Cardiac muscle cell (in vitro differentiated cells and primary cell): ENCODE measurements at places on chromosomes 3 and 15.

DNA sequence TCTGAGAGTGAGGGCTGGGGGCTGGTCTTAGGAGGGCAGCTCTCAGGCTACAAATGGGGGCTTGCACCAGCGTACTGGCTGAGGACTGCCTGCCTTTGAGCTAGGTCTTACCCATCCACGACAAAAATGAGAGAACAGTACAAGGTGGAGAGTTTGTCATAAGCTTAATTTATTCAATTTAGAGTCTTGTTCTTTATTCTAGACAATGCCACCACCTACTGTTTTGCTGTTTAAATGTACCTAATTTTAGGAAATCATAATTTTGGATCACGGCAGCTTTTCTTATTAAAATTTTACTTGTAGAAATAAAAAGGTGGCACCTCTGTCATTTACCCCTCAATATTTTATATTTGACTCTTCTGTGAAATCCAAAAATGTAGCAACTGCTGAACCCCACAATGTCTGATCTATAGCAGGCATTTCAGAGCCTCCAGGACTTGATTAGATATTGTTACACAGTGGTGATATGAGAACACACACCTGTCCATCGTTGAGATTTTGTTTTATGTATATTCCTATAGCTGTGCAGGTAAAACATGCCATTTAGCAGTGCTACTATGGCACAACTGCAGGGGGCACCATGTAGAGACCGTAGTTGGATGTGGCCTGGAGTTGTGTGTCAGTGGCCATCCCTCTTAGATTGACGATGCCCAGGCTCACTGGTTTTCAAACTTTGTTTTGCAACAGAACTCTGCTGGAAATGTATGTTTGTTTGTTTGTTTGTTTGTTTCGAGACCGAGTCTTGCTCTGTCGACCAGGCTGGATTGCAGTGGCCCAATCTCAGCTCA lies 88.6 kb downstream of the SLCO3A1 start:
- no peak for DNase-seq

GRCh38 chr3:23276913-23277658 lies 74.0 kb downstream of the UBE2E2 start:
- DNase-seq: no peak

GRCh38 chr15:99282586-99282985 lies 31.3 kb downstream of the LRRC28 start:
- no peak for DNase-seq

DNA sequence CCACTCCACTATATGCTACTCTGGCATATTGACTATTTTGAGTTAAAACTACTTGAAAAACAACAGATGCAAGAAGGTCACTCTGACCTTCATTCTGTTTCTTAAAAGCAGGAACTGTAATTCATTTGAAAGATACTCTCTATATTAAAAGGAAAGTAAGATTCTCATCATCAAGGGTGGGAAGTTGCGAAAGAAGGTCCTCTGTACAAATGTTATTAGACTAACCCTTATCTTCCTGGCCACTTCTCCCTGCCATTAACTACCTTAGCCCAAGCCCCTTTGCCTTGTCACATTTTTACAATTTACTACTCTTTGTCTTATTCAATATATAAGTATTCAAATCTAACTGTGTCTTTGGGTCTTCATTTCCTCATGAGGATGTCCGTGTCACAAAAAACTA lies 16.1 kb downstream of the SIDT1 start:
- no peak for DNase-seq

- DNase-seq: no peak
These were observed 20.8 kb downstream of the NBEAL2 start for GRCh38 chr3:47000198-47000815.

DNA sequence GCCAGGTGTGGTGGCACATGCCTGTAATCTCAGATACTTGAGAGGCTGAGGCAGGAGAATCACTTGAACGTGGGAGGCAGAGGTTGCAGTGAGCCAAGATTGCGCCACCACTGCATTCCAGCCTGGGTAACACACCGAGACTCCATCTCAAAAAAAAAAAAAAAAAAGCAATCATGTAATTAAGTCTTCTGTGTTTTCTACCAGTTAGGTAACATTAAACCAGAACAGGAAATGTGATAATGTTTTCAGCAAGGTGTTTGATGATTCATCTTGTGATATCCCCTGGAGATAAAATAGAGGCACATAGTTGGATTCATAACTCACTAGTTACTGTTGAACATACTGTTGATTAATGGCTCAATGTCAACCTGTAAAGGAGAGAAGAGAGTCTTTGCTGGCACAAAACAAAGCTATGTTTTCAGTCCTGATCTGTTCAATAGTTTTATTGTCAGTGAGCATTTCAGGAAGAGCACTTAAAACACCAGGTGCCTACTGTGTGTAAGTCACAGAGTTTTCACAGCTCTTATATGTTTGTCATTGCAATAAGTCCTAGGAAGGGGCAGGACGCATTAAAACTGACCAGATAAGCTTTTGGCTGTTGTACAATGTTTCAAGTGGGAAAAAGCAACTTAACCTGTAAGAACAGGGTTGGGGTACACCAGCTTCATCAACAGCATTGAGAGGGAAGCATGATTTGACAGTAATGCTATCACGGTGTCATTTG lies 19.5 kb downstream of the DNAJB11 start:
- DNase-seq: no peak

DNA sequence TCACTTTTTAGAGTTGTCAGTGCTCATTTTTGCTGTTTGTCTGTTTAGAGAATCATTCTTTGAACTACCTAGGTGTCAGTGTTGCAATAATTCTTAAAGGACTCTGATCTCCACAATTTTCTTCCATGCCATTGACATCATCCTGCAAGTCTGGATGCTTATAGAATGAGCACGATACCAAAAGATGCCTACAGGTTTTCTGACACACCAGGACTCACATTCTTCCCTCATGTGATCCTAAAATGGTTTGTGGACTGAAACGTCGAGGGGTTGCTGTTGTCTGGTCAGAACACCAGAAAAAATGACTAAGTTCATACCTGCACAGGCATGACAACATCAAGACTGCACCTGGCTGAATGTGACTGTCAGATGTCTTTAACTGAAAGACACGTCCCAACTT lies 95.9 kb downstream of the SEMA5B start:
- no peak for DNase-seq

- DNase-seq: peak; percentile 91
These were observed 36.3 kb upstream of the TMC3 start for GRCh38 chr15:81410318-81410753.

GRCh38 chr3:31312400-31312799 lies 220.3 kb upstream of the STT3B start:
- peak; percentile 35 for DNase-seq

DNA sequence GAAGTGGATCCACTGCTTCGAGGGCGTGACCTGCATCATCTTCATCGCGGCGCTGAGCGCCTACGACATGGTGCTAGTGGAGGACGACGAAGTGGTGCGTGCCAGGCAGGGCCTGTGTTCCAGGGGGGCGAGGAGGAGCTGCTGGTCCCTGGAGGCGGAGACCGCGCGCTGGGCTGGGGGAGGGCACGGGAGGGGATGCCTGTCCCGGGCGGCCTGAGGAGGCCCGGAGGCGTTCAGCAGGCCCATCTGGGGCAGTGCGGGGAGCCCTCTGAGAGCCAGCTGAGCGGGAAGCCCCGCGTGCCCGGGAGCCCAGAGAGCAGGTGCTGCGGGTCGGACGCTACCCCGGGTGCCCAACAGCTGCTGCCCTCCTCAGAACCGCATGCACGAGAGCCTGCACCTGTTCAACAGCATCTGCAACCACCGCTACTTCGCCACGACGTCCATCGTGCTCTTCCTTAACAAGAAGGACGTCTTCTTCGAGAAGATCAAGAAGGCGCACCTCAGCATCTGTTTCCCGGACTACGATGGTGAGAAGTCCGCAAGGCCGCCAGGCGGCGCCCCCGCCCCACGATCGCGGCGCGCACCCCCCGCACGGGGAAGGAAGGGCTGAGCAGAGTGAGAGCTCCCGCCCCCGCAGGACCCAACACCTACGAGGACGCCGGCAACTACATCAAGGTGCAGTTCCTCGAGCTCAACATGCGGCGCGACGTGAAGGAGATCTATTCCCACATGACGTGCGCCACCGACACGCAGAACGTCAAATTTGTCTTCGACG lies 2.9 kb downstream of the GNAT1 start:
- DNase-seq: peak; percentile 69

- peak; percentile 57 for DNase-seq
These were observed 19.0 kb downstream of the PDHB start for GRCh38 chr3:58414538-58415197.

- DNase-seq: no peak
These were observed 19.8 kb upstream of the P2RY12 start for GRCh38 chr3:151404316-151404715.
